ENCODE measurements at places on chromosomes 2 and 18.
A peak's percentile ranks its signal among the peaks of the same experiment; 100 is the strongest.

DNA sequence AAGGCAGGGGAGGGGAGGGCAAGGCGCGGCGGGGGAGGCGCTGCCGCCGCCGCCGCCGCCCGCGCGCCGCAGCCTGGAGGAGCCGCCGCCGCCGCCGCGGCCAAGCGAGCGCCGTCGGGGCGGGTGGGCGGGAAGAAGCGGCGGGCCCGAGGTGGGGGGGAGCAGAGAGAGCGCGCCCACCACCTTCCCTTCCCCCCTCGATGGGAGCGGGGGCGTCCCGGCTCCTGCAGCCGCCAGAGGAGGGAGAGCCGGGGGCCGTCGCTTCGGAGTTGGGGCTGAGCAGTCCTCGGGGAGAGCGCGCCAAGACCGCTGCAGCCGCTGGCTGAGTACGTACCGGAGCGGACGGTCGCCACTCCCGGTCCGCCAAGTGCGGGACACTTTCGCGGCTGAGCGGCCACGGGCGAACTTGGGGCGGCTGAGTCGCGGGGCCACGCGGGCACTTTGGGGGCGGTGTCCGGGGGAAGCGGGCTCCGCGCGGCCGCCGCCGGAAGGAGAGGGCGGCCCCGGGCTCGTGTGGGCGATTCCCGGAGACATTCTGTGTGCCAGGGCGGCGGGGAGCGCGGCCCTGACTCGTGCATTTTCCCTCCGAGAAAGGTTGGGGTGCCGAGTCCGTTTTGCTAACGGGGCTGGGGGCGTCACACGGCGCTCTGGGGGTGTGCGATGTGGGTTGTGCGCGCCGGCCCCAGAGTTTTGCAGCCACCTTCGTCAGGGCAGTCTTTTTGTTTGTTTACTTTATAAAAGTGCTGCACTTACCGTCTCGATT lies at the start of gene NAB1:
NAB1 (plus strand) TSS at position 49 of the 763 bp plus-strand sequence. CDS start 10,094 bp downstream, outside the sequence.
- DNase-seq, result peak; percentile 61

DNA sequence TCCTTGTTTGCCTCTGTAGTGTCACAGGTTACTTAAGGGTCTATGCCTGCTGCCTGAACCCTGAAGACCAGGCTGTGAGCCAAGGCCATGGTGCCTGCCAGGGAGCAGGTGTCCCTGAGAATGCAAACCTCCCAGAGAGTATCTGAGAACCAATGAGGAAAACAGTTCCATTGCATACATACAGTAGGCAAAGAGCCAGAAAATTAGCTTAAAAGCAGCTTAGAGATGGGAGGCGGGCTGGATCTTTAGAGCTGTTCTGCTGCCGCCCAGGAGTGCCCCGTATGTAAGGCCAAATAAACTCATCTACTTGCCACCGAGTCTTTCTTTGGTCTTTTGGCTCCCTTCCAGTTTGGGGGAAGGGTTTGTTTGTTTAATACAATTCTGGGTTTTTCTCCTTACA lies 327.9 kb downstream of the CLIP4 start:
- peak; percentile 95 for DNase-seq

- DNase-seq, result no peak
Measured at GRCh38 chr18:48356909-48357631, 52.1 kb downstream of the ZBTB7C start.

DNA sequence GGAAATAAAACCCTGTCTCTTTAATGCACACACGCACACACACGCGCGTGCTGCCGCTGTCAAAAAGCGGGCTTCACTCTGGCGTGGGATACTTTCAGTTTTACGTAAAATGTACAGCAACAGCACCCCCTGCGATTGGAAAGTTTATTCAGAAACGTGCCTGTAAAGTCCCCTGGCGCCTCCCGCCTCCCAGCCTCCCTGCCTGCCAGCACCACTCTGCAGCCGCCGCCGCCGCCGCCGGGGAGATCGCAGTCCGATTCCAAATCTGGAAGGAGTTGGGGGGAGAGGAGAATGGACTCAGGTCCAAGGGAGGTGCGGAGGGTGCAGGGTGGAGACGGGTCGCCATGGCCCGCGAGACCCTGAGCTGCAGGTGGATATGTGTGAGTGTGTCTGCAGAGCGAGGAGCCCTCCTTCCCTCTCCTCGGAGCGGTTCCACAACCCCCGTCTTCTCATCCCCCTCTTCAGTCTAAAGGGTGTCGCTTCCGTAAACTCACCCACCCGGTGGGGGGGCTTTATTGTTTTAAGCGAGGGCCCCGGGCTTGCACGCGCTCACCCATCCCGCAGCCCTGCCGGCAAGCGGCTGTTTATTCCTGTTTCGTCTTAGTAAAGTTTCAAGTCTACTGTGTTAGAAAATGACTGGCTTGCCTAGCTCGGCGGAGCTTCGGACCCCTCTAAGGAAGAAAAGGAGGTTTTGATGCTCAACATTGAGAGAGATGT lies 1.8 kb upstream of the BCL11A start:
- DNase-seq, result peak; percentile 51

GRCh38 chr2:1088192-1088860 lies 137.7 kb downstream of the SNTG2 start:
- DNase-seq, result no peak

DNA sequence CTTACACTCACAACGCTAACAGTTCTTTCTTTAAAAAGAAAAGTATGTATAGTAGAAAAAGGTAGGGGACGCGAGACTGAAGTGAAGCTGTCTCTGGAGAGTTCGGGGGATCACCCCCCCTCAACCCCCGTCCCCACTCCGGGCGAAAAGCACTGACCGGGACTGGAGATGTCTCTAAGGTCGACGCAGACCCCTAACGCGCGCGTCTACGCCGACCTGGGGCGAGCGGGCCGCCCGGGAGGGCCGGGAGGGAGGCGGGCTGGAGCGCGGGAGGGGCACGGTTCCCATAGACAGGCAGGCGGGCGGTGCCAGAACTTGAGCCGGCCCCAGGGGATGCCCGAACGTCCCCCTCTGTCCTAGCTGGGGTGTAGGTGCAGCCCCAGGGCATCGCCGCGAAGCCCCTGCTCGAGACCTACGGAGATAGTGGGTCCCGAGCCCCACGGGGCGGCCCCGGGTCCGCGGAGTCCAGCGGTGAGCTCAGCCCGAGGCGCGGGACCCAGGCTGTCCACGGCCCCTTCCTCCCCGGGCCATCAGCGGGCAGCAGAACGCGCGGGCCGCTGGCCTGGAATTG lies 82.2 kb downstream of the CHRNA1 start:
- peak; percentile 6 for DNase-seq

GRCh38 chr2:102204638-102205037 lies 17.8 kb downstream of the IL1RL2 start:
- no peak for DNase-seq

- DNase-seq, result no peak
Measured at GRCh38 chr18:47817017-47817794, 113.3 kb downstream of the SMAD2 start.

DNA sequence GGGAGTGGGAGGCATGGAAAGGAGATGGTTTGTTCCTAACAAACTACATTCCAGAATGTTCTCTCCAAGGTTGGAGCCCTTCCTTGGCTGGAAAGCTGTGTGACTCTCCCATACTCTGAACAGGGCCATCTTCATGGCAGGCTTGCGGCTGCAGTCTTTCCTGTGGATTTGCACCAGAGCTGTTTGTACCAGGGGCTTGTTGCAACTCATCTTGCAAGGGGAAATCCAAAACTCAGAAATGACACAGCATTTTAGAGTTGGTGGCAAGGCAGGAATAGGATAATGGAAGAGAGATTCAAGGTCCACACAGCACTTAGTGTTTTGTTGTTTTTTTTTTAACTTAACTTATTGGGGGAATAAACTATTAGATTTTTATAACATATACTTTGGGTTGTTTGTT lies 73.7 kb upstream of the ZNF516 start:
- DNase-seq, result no peak

GRCh38 chr2:2667690-2668089 lies 336.6 kb upstream of the MYT1L start:
- no peak for DNase-seq

DNA sequence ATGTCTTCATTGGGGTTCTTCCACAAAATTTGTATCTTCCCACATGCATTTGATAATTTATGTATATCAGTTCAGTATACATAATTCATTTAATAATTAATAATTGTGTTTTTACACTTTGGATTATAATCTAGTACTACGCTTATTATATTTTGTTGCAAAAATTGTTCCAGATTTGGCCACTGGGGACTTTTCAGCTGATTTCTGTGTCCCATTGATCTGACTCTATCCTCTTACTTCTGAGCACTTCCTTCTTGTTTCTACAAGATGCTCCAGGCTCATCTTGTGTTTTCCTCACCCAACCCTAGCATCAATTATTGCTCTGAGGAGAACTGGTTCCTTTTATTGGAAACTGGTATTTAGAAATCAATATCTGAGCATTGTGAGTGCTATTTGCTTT lies 215.3 kb upstream of the CDH19 start:
- DNase-seq, result no peak

- no peak for DNase-seq
Measured at GRCh38 chr2:20568501-20569463, 82.1 kb downstream of the HS1BP3 start.

GRCh38 chr2:237505188-237505939 lies 18.3 kb downstream of the MLPH start:
- DNase-seq, result no peak

DNA sequence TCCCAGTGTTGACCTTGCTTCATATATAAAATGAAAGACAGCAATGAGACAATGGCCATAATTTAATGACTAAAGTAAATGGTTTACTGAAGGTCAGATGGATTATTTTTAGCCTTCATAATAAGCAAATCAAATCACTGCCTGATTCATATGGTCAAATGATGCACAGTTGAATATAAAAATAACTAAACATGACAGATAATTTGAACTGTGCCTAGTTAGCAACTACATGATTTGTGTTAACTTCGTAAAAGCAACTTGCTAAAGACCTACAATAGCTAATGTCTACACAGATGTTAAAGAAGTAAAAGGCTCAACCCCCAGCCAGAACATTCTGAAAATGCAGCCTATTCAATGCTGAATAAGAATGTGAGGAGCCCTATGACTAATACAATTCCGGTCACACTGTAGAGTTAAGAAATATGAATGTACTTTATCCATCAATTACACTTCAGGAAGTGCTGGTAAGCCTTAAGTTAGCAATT lies 590.8 kb upstream of the CDH2 start:
- DNase-seq, result no peak

Measured in NCI-H1105 treated with DMSO at 0.1 percent for 48 hours (cell line).